ENCODE measurements at places on chromosomes 12 and 14.

DNA sequence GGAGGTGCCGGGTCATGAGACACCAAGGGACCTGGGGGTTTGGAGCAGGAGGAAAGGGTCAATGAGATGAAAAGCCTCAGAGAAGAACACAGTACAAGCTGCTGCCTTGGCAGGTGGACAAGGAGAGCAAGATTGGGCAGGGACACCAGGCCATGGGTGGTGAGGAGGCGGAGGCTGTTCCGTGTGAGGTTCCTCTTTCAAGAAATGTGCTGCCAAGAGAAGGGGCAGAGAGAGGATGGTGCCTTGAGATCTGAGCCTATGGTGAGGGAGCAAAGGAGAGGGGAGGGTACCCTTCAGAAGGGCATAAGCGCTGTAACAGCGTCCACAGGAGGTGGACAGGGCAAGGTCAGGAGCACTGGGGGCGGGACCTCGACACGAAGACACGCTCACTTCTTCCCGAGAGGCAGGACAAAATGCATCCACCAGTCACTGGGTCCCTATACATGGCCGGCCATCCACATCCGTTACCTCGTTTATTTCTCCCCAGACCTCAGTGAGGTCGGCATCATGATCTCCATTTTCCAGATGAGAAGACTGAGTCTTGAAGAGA lies 100.2 kb downstream of the B4GALNT3 start:
- DNase-seq = no peak

DNA sequence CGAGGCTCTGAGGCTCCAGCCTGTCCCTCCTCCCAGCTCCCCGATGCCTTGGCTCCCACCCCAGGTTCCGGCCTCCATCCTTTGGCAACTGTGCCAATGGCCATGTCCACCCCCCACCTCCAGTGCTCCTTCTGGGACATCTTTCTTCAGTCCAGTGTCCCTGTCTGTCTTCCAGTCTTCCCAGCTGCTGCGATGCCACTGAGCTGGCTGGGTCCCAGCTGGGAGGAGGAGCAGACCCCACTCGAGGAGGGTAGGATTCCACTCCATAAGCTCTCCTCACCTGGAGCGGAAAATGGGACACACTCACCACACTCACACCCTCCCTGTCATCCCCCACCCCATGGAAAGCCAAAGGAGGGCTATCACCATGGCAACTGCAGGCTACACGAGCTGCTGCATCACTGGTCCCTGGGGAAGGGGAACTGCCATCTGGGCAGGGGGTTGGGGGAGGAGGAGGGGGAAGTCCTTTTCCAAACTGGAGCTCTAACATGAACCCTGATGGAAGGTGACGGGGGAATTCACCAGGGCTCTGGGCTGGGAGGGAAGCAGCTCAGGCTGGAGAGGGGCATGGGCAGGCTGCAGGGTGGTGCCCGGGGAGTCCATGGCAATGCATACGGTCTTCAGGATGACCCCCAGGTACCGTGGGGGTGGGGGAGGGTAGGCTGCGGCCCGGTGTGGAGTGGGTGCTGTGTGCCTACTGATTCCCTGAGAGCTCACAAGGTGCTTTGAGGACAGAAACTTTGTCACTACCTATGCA lies 94.3 kb downstream of the LRRC74A start:
- DNase-seq = peak; percentile 68

DNA sequence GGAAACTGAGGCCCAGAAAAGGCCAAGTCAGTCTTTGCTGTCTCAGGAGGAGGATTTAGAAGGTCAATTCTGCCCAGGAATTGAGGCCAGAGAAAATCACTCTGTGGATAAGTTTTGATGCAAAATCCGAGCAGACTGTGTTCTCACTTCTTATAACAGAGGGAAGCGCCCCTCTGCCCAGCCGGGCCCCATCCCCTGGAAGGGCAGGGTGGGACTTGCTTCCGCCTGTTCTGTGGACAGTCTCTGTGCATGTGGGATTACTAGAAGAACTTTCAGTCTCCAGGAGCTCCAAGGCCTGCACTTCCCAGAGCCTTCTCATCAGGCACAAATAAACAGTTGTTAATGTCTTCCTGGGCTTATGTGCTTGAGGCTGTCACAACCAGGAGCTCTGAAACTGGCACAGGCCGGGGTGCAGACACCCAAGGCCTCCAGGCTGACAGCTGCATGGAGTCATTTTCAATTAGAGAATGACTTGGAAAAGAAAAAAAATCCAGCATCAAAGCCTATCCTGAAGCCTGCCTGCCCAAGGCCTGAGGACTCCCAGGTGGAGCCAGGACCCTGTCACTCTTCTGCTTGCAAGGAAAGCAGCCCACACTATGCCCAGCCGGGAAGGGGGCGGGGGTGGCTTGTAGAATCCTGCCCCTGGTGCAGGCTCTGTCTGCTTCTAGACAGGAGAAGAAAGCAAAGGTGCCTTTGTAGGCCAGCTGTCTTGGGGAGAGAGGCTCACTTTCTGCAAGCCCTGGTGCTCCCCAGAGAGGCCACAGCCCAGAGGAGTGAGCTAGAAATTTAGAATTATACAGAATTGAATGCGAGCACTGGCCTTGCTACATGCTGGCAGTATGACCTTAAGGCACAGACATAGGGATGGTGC lies 84.7 kb downstream of the NTF3 start:
- DNase-seq = no peak

GRCh38 chr12:11633968-11634367 lies 15.5 kb upstream of the ETV6 start:
- DNase-seq = no peak

GRCh38 chr12:38783304-38783703 lies 122.1 kb downstream of the CPNE8 start:
- DNase-seq = no peak

DNA sequence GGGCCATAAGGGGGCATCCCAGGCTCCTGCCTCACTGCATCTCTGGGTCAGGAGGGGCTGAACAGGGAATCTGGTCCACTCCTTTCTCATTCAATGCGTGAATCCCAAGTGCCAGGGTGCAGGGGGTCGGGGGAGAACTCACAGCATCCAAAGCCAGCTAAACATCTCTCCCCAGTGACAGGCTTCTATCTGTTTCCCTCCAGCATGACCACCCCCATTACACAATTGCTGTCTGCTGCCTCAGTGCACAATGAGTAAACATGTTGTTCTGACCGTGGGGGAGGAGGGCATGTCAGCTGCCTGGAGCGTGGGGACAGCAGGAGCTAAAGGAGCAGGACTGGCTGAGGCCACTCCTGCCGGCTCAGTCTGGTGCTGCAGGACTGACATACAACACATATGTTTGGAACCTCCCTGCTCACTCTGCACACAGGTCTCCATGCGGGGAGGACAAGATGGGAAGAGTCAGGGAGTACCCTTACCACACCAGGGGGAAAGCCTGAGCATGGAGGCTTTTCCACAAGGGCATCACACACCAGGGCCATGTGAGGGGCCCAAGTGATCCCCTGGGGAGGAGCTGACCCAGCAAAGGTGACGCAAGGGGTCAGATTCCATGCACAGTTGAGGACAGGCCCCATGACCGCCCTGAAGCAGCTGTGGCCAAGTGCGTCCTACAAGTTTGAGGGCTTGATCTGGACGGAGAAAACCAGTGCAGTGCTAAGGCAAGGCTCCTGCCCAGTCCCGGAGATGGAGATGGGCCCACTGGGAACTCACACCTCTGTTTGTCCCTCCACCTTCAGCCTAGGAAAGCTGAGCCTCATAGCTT lies 1.4 kb downstream of the TNS2 start:
- no peak for DNase-seq

DNA sequence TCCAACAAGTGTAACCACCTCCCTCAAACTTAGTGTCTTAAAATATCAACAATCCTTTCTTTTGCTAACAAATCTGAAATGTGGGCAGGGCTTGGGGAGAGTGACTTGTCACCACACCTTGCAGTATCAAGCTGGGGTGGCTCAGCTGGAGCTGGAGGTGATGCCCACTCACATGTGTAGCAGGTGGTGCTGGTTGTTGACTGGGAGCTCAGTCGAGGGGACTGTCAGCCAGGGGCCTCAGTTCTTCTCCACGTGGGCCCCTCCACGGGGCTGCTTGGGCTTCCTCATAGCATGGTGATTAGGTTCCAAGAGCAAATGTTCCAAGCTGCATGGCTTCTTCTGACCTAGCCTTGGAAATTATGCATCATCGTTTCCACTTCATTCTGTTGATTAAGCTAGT lies 32.6 kb upstream of the ESRRB start:
- DNase-seq = no peak

- DNase-seq = no peak
These were observed 136.0 kb downstream of the ADGRD1 start for GRCh38 chr12:131089531-131090273.

GRCh38 chr12:94942663-94943062 lies 60.8 kb downstream of the NDUFA12 start:
- DNase-seq = no peak

DNA sequence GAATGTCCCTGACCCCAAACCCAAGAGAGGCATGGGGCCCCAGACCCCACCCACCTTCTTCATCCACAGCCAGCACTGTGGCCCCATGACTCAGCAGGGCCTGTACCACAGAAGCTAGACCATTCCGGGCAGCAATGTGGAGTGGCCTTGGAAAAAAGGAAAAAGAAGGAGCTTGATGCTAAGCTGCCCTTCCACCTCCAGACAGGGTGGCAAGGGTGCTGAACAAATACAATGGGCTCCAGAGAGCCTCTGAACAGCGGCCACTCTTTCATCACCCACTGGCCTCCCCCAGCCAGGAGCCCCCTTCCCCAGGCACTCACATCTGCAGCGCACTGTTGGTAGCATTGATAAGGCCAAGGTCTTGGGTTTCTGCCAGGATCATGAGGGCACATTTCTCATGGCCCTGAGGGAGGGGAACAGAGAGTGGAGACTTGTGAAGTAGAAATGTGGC lies 13.9 kb downstream of the SLC39A5 start:
- no peak for DNase-seq

DNA sequence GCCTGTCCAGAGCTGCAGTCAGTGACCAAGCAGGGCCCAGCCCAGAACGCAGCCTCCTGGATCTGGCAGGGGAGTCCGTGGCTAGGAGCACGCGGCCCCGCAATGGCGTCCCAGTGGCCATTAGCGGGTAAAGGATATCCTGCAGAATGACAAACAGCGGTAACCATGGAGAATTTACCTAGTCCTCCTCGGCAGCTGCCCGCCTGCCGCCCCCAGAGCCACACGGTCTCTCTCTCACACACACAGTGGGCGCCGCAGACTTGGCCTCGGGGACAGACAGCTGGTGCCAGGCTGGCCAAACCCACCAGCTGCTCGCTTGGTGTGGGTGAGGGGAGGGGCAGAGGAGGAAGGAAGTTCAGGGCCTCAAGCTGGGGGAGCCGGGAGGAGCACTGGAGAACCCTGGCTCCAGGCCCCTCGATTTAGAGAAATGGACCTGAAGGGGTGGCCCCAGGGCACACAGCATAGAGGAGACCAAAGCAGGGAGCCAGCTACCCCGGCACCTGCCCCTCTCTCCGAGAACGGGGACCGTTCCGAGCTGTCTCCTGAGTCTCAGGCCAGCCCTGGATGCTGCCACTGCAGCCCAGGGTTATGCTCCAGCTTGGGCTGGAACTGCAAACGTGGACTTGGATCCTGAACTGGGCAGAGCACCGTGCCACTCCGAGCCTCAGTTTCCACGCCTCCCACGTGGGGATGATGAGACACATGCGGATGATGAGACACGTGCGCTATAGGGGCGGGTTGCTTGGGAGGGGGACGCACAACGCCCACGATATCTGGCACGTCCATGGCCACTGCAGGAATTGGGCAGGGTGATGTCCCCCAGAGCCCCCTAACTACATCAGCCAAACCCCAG lies 3.4 kb downstream of the CDK2AP1 start:
- DNase-seq = peak; percentile 62

- no peak for DNase-seq
These were observed 2.7 kb upstream of the RABGGTA start for GRCh38 chr14:24274101-24274543.

GRCh38 chr12:117015811-117016210 lies 83.4 kb downstream of the TESC start:
- DNase-seq = no peak

- no peak for DNase-seq
These were observed 8.1 kb downstream of the BTBD6 start for GRCh38 chr14:105256292-105256960.

GRCh38 chr14:23550131-23550811 lies 1.3 kb downstream of the ZFHX2 start:
- no peak for DNase-seq

- DNase-seq = no peak
These were observed 79.7 kb downstream of the FGD4 start for GRCh38 chr12:32478858-32479725.

DNA sequence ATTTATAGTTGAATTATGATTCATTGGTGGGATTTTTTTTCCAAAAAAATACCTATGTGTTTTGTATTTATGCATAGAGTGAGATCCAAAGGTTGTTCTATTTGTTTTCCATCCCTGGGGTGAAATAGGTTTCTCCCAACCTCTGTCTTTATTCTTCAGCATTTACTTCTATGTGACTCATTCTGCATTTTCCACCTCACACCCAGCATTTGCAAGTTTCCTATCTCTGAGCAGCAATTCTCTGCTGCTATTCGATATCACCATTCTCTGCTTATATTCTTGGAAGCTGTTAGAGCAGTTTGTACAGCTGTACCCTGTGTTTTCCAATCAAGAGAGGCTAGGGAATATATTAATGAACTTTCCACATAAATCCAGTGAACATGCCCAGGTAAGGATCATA lies 538.9 kb downstream of the SNAPC1 start:
- no peak for DNase-seq

DNA sequence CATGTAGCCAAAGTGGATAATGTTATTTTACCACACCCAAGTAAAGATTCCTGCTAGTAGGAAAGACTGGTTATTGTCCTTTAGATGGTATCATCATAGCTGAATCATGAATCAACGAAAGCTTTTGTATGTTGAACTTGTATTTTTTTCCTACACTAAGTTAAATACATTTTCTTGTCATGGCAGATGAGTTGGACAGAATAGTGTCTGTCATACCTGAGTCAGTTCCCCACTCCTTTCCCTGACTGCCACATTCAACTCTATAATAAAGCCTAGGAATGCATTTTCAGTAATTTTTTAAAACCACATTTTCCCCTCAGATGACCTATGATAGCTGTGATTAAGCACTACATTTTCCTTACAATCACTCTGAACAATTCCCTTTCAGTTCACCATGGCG lies 9.3 kb upstream of the PTHLH start:
- DNase-seq = no peak

- no peak for DNase-seq
These were observed 122.5 kb downstream of the DICER1 start for GRCh38 chr14:95034788-95035187.

- no peak for DNase-seq
These were observed 14.7 kb downstream of the PTCSC3 start for GRCh38 chr14:36161776-36162175.

DNA sequence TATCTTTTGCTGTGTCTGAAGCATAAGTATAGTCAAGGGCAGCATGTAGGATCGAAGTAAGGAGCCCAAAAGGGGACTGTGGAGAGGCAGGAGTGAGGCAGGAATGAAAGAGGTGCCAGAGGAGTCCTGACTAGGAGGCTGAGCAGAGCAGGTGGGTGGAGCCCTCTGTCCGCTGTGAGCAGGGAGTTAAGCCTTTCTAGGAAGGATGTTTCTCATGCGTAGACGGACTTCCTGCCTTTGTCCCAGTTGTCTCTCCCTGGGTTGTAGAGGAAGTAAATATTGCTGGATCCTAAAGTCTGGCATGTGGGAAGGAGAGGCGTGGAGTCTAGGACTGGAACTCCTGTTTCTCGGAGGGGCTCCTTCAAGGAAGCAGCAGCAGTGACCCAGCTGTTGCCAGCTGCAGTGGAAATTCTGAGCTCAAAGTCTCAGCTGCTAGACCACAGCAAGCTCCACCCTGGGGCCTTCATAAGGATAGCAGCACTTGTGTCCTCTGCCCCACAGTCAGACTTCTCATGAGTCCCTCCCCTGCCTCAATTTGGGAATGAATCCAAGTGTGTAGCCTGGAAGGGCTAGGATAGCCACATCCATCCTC lies 44.0 kb downstream of the RBMS2 start:
- DNase-seq = no peak

GRCh38 chr12:4938900-4939299 lies 29.2 kb downstream of the KCNA1 start:
- DNase-seq = no peak
